ENCODE measurements at places on chromosomes 3 and 15.

GRCh38 chr3:72974956-72975355, 21.7 kb upstream of the PPP4R2 start:
- DNase-seq: no peak

- DNase-seq: no peak
Observed at GRCh38 chr3:179719048-179719734, 66.4 kb downstream of the USP13 start.

- no peak for DNase-seq
Observed at GRCh38 chr3:16516695-16517481, 3.4 kb upstream of the RFTN1 start.

GRCh38 chr15:29818141-29818540, 4.1 kb downstream of the TJP1 start:
- DNase-seq: no peak

DNA sequence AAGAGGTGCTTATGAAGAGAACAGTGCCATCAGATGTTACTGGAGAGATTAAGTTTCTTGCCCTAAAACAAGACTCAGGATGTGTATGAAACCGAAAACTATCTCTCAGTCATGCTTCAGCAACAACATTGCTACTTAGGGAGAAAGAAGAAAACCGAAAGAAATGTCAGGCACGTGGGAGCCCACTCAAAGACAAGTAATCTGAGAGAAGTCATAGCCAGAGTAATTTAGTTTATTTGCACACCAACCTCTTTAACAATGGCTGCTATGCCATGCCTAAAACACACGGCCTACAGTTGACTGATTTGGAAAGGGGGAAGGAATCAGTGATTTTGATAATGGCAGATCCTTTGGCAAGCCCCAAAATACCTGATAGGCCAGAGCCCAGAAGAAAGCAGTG, 162.9 kb downstream of the TIGIT start:
- DNase-seq: no peak

- DNase-seq: no peak
Observed at GRCh38 chr15:57218826-57219576, 157.3 kb upstream of the CGNL1 start.

DNA sequence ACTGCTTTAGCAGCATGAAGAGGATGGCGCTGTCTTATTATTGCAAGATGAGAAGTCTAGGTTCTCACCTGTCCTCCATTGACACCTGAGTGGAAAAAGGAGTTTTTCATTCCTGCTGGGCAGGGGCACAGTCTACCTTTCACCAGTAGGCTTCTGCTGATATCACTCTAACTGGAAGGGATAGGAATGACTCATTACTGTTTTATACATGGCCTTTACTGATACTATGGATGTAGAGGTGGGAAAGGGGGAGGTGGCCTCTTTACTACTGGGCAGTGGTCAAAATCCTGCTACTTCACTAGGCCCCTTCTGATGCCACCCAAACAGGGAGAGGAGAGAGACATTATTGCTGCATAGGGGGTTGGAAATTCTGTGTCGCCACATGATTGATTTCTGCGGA, 97.8 kb downstream of the BBX start:
- no peak for DNase-seq

DNA sequence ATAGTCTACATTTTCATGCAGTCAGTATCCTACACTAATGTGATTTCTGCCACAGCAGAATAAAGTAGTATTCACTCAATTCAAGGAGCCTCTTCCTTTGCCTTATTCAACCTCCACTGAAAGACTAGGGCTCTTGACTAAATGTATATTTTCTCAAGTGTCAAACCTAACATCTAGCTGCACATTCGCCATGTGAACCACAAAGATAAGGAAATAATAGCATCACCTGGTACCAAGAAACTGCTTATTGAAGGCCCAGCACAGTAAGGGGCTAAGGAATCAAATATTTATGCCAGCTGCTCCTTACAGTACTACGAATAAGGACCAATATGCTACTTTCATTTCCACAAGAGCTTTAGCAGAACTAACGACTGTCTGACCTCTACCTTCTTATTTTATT, 1.3 kb downstream of the SRP14 start:
- no peak for DNase-seq

GRCh38 chr3:70999730-71000129, 583.8 kb downstream of the FOXP1 start:
- no peak for DNase-seq

DNA sequence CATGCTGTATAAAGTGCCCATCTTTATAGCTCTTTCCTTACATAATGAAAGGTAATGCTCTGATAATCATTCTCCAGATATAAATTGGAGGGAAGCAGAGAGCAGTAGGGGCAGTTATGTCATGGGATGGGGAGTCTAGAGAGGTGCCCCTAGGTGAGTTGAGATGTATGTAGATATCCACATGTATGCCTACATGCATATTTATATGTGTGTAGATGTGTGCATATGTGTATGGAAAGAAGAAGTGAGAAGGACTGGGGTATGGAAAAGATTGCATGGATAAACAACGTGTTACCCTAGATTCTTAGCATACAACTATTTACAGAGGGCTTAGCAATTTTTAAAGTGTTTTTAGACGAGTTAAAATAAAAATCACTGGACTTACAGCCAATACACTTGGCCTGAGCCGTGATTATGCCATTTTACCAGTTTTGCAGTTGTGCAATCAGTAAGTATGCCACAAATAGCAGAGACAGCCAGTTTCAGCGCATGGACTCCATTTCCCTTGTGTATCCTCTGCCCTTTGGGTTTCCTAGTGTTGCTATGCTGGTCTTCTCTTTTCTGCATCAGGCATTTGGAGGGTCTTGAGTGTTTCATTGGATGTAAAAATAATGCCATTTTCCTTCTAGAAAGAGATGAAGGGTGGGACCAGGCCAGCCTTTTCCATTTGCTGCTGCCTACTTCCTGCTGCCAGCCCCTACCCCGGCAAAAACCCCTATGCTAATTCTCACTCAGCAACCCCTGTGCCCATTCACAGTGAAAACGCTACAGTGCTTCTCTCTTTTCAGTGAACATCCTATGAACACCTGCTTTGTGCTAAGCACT, 199.4 kb upstream of the NR2E3 start:
- DNase-seq: no peak

GRCh38 chr15:35117543-35118265, 32.6 kb upstream of the NANOGP8 start:
- DNase-seq: no peak

DNA sequence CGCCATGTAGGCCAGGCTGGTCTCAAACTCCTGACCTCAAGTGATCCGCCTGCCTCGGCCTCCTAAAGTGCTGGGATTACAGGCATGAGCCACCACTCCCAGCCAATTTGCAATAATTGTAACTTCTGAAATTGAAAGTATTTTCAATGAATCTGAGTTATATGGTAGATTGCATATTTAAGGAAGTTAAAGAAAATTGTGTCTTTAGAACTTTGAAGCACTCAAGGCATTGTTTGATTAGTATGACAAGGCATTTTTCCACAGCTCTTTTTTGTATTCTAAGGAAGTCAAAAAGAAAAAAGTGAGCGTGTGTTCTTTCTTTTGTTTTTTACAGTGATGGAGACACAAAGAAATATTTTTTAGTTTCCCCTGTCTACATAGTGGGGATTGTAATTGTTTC, 15.7 kb upstream of the RPLP1 start:
- no peak for DNase-seq
